ENCODE measurements at places on chromosomes 16 and 17.

DNA sequence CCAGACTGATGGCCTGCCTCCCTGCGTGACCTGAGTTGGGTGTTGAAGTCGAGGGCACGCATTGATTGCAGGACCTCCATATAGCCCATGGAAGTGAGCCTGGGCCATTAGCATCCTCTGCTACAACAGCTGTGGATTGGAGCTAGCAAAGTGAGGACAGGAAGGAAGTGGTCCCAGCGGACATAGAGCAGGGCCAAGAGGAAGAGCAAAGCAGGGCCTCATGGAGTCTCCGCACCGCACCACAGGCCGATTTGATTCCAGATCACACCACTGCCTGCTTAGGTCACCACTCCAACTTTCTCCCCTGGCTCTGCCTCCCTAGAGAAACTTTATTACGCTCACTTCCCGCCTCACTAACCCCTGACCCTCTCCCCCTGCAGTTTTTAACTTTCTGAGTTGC is 10.7 kb upstream of the UBTF start:
- DNase-seq: no peak

GRCh38 chr16:55040366-55041086 is 109.9 kb downstream of the IRX5 start:
- DNase-seq: no peak

GRCh38 chr17:44502598-44503146 is 534 bp downstream of the GPATCH8 start:
- no peak for DNase-seq

- DNase-seq: peak; percentile 18
These were observed 23.1 kb downstream of the PIPOX start for GRCh38 chr17:29066047-29066446.

DNA sequence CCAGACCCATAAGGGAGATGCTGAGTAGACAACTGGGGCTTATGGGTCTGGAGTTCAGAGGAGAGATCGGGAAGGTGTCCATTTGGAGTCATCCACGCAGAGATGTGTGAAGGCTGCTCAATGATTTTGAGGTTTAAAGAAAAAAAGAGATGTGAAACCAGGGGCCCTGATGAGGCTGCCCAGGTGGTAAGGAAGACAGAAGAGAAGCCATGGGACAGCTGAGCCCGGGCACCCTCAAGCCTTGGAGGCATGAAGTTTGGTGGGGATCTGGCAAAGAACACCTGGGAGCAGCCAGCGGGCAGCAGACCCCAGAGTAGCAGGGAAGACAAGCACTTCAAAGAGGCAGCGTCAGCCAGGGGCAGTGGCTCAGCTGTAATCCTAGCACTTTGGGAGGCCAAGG is 20.8 kb upstream of the MYO15B start:
- no peak for DNase-seq

DNA sequence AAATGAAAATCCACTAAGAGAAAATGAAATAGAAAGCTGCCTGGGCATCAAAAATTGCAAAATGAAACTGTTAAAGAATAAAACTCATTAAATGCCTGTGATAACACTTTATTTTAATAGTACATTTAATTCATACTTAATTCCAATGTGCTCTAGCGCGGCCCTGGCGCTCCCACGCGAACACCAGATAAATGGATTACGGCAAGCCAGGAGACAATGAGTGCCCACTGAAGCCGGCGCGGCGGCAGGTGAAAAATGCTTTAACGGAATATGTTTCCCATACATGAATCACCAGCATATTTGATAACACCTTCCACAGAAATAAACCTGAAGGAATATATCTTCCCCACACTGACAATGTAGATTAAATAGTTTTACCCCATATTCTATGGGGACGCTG is 245.5 kb downstream of the RBFOX3 start:
- DNase-seq: no peak

DNA sequence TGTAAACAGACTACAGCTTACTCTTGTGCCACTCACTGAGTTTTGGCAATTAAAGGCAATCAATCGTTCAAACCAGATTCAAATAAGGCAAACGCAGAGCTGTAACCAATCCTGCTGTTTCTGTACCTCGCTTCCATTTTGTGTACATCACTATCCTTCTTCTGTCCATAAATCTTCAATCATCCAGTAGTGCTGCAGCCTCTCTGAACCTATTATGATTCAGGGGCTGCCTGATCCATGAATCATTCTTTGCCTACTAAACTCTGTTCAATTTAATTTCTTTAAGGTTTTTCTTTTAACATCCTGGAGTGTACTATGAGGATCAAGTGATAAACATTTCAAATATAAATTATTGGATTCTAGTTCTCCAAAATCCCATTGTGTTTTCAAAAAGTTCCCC is 93.9 kb downstream of the CEP112 start:
- DNase-seq: no peak

DNA sequence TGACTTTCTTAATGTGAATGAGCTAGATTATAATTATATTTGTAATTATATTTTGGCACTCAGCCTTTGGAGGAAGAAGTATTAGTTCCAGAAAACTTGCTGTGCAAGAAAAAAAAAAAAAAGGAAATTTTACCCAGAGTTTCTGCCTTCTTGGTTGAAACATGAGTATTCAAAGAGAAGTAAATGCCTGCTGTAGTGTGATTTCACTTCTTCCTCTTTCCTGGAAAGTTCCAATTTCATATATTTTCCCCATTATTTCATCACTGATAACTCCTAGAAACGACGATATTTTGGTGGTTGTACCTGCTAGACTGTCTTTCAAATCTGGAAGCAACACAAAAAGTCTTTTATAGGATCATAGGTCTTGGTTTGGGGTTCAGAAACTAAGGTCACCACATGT is 20.4 kb upstream of the MPHOSPH6 start:
- no peak for DNase-seq

GRCh38 chr17:65627891-65628643 is 66.6 kb upstream of the AXIN2 start:
- peak; percentile 94 for DNase-seq

Data from NCI-H2081 (cell line).